ENCODE measurements at places on chromosomes 11 and 22.

DNA sequence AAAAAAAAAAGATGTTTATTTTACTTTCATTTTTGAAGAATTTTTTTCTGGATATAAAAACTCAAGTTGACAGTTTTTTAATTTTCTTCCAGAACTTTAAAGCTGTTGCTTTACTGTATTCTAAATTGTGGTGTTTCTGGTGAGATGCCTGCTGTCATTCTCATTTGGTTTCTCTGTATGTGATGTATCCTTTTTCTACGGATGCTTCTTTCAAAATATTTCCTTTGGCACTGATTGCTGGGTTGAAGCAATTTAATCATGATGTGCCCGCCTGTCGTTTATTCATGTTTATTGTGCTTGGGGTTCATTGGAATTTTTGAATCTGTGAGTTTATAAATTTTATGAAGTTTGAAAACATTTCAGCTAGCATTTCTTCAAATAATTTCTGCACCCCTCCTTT is 29.4 kb upstream of the CTSD start:
- DNase-seq: no peak

DNA sequence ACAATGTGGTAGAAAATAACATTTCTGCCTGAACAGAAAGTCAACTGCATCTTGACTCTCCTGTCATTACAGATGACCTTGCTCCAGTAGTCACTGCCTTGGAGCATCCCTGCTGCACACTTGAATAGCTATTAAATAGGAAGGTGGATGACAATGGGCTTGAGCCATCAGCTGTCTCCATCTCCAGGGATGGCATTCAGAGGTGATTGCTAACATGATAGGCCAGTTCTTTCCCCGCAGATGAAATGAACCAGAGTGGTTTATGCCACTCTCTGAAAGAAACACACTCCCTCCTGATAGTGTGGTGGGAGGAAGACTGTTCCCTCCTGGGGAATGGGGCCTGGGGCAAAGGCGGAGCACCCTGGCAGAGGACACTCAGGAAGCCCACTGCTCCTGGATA is 57.1 kb upstream of the OLFML1 start:
- DNase-seq: no peak

DNA sequence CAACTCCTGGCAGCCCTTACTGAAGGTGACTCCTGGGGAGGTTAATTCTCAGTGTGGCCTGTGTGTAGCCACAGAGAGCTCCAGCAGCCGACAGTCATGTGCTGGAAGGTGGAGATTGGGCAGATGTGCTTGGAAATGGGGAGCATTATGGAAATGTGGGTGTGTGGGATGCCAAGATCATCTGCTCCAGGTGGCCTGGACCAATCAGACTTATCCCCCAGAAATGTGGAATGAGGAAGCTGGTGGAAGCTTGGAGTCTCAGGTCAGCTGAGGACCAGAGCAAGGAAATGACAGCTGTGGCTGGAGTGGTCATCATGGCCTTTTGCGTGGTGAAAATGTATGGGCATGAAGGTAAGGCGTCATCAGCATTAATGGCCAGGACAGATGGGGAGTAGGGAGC is 234.0 kb downstream of the MIAT start:
- DNase-seq: no peak

DNA sequence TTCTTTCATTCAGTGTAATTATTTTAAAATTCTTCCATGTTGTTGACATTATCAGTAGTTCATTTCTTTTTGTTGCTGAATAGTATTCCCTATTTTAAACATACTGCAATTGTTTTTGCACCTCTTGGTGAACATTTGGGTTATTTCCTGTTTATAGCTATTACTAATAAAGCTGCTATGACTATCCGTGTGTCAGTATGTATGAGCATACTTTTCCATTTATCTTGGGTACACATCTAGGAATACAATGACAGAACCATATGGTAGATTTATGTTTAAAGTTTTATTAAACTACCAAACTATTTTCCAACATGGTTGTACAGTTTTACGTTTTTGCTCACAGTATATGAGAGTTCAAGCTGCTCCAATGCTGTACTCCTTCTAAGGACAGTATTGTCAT is 22.0 kb upstream of the FIBIN start:
- no peak for DNase-seq

DNA sequence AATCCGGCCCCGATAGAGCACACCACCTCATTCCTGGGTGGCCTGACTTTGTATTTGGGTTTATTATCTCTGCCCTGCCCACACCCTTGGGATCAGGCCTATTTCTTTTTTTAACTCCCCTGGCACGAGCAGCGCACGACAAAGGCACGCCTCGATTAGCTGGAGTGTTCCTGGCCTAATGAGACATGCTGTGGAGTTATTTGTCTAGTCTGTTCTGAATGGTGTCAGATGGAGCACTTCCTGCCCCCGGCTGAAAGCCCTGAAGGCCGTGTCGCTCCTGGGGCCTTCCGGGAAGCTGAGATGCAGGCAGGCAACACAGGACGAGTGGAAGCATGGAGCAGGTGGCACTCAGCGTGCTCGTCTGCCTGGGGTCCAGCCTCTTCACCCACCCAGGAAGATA is 47.1 kb downstream of the LARGE1 start:
- DNase-seq: no peak

DNA sequence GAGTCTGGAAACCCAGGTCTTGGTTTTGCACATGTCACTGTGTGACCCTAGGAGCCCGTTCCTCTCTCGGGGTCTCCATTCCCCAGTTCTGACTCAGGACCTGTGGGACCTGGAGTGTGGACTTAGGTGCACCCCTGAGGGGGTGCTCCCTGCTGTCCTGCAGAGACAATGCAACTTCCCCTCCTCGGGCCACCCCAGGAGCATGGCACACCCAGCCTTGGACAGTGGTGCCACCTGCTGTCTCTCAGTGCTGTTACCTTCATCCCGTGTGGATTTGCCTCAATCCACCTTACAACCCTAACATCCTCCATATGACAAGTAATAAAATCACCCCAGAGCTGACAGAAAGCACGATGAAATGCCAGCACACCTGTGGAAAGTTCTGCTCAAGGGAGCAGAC is 27.5 kb upstream of the CRYBB3 start:
- DNase-seq: no peak

DNA sequence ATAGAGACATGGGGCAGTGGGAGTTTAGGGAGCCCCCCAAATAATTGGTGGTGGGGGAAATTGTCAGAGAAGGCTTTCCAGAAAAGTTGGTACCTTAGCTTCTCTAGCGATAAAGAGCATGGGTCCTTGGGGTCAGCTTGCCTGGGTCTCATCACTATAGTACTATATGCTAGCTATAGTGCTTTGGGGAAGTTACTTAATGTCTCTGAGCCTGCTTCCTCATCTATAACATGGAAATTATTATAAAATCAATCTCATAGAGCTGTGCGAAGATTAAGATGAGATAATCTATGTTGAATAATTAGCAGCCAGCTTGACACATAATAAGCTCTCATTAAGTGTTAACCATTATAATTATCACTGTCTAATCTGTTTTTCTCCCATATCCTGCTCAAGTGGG is 41.2 kb downstream of the STIM1 start:
- no peak for DNase-seq

- no peak for DNase-seq
Measured at GRCh38 chr22:47230741-47231140, 468.3 kb downstream of the TBC1D22A start.

DNA sequence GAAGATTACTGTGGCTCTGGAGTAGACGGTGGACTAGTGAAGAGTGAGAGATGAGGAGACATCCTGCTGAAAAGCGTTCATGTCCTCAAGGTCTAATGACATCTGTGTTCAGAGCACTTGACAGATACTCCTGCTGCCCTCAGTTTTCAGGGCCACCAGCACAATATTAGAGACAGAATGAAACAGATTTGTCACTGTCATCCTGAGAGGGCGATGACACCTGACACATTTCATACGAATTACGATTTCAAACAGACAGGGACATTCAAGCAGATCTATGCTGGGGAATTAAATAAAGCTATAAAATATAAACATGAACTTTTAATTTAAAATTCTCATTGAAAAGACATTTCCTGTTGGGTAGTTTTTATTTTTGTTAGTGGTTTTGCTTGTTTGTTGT is 29.1 kb downstream of the SVIP start:
- DNase-seq: no peak

All from GM04504 (cell line).